ENCODE measurements at places on chromosomes 3 and 15.
A peak's percentile ranks its signal among the peaks of the same experiment; 100 is the strongest.

GRCh38 chr3:54928046-54928770 lies at the start of gene LRTM1:
TSS of gene LRTM1 (minus strand) at chr3:54928059. CDS start at chr3:54927911, 148 bp downstream.
- DNase-seq: no peak

- DNase-seq: no peak
These were observed 56.2 kb downstream of the TFG start for GRCh38 chr3:100765437-100765975.

DNA sequence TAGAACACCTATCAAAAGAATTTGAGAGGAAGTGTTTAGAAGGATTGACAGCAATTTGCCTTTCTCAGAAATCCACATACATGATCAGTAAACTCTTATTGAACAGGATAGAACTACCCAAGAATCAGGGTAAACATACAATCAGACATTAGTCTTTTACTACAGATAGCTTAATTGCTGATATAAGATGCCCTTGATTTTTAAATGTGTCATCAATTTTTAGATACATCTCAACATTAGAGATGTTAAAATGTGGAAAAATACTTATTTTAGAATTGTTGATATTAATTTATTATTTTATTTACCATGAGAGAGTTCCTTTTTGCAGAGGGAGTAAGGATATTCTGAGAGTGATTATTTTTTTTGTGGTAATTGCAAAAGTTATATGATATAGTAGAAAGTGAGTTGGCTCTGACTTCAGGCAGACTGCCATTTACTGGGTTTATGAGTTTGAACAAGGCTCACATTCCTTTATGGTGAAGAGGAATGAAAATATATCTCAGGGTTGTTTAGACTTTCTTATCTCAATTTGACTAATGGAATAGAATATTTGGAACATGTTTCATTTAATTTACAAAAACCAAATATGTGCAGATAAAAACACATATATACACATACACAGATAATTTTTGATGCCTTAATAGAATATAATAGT lies 302.8 kb upstream of the GOLIM4 start:
- no peak for DNase-seq

DNA sequence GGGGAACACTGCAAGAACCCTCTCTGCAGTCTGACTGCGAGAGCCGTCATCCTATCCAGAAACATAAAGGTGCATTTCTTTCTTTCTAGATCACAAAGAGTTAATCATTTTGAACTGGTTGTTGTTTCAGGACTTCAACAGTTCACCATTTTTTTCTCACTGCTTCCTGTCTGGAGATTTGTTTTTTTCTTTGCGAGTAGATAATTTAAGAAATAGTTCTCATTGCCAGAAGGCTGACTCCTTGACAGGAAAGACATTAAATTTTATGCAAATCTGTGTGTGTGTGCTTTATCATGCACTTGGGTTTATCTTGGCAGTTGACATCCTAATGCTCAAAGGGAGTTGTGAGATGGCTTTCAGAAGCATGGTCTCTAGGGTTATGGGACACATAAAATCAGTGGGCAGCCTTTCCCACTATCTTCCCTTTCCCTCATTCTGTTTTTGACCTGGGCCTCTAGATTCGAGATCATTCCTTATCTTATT lies 123.5 kb upstream of the TBL1XR1 start:
- no peak for DNase-seq

GRCh38 chr3:125050488-125051090 lies 5.2 kb downstream of the HEG1 start:
- DNase-seq: no peak

- no peak for DNase-seq
These were observed 4.3 kb downstream of the PDIA5 start for GRCh38 chr3:123071146-123071545.

DNA sequence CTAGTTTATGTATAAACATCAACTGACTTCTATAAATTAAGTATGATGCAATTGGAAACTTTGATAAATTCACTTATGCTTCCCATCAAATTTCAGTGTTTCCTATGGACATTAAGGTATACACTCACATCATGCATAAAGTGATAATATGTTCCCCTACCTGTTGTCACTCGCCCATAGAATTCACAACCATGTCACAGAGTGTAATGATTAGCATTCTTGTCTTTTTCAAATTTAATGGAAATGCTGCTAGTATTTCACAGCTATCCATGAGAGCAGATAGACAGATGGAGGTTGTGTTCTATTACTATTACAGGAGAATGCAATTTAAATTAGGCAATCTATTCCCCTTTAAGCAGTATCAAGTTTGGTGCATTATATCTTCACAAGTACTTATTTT lies 984 bp downstream of the PLSCR4 start:
- DNase-seq: no peak

DNA sequence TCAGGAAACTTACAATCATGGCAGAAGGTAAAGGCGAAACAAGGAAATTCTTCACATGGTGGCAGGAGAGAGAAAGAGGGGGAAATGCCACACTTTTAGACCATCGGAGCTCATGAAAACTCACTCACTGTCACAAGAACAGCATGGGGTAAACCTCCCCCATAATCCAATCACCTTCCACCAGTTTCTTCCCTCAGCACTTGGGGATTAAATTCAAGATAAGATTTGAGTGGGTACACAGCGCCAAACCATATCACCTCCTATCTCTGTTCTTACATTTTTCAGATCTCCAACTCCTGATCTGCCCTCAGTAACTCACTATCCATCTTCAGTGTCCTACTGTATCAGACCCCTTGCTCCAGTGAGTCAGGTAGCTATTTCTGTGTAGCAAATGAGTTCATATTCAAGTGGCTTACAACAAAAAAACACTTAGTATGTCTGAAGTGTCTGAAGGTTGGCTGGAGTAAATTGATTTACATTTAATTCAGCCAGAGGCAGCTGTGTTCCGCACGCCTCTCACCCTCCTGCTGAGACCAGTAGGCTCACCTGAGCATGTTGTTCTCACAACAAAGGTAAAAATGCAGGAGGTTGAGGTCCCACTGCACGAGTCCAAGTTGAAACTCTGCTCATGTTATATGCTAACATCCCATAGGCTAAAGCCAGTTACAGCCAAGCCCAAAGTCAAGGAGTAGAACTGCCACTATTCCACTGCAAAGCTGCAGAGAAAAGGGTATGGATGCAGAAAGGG lies 180.7 kb upstream of the LMCD1 start:
- DNase-seq: no peak

- DNase-seq: no peak
These were observed 518.4 kb downstream of the FOXP1 start for GRCh38 chr3:71064956-71065763.

GRCh38 chr3:43736558-43737440 lies 46.1 kb downstream of the ABHD5 start:
- no peak for DNase-seq

DNA sequence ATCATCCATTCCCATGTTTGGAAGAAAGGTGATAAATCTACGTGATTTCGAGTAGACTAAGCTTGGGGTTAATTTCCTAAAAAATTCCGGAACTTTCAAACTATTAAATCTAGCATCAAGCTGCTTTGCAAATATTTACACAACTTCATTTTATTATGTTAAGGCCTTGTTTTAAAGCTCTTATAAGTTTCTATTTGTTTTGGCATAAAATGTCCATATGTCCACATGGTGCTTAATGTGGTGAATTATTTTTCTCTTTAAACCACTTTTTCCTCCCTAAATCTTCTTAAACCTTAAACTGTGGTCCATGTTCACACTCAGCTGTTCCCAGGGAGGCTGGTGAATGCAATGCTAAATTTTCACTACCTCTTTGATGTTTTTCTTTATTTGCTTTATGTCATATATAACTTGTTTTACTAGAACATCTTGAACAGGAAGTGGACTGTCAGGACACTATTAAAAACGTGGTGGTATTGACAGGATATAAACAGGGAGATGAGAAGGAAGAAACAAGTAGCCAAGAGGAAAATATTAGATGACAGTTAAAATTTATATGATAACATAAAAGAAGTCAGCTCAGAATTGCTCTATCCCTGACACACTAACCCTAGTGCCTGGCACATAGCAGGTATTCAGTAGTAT lies 72.5 kb upstream of the AGTR1 start:
- DNase-seq: no peak

DNA sequence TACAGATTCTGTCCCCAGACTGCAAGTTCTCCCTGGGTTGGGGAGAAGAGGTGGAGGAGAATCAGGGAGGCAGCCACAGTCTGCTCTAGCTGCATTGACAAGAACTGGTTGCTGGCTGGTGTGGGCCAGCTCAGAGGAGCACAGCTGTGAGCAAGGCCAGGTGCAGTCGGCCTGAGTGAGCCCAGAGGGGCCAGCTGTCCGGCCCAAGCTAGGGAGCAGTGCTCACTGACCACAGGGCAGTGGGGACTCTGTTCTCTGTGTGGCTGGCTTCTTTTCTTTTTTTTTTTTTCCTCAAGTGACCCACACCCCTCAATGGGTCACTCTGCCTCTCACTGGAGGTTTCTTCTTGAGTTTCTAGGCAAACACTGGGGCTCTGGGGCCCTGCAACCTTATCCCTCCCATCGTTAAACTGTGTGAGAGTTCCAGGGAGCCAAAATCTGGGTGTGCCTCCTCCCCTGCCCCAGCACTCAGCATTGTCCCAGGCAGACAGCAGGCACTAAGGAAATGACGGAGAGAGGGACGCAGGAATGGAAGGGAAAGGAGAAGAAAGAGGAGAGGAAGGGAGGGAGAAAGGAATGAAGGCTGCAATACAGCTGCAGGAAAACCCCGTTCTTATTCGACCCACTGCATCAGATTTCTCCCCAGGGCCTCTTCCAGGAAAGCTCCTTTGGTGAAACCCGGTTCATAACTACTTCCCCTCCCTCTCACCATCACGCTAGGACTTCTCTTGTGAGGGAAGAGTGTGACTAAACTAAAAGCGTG lies 37.7 kb upstream of the HES1 start:
- no peak for DNase-seq

DNA sequence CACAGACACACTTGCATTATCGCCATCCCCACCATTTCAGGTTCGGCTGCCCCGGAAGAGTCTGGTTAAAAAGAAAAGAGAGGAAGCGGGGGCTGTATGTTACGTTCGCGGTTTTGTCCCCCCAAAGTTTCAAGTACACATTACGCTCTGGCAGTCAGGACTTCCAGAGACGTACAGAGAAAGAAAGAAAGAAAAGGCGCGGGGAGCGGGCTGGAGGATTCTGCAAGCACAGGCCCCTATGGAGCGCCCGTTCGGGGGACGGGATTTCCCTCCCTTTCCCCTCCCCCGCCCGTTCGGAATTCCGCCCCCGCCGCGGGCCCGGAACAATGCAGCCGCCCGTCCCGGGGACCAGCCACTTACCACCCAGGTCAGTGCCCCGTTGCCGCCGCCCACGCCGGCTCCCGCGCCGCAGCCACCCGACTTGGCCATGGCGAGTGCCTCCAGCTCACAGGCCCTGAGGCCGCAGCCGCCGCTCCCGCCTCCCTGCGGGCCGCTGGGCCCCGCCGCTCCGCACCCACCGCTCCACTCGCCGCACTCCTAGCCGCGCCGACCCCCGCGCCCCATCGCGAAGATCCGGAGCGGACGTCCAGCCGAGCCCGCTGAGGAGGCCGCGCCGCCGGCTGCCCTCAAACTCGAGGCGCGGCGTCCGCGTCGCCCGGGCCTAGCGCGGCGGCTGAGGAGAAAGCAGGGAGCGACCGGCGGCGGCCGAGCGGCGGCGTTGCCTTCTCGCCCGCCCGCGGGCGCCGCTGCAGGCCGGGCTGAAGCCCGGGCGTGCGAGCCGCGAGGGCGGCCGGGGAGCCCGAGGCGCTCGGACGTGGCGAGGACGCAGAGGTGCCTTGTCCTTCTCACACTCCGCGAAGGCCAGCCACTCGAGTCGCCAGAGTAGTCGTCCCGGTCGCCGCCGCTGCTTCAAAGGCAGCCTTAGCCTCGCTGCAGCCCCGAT lies 567 bp downstream of the TOP2B start:
- no peak for DNase-seq

GRCh38 chr3:23826382-23827064 lies 20.8 kb downstream of the UBE2E1 start:
- no peak for DNase-seq

DNA sequence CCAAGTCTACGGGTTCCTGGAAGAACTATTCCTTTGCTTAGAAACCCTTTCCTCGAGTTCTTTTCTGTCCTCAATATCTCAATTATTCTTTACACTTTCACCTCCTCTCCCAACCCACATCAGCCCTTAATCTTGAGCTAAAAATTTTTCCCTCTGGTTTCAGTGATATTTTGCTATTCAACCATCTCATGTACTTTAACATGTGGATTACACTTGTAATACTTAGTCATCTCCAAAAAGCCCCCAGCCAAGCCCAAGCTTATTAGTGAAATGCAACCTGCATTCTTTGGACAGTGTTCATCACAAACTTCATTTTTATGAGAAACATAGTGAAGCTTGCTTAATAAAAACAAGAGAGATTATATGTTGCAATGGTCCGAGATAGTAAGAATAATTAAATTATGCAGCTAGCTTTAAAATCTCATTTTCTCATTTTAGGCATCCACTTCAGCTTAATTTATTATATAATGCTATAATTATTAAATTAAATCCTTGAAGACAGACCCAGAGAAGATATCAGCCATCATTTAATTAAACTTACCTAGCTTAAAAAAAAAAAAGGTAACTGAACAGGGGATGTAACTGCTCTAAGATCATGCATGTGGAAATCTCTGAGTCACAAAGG lies 534.5 kb upstream of the TBL1XR1 start:
- peak; percentile 76 for DNase-seq

GRCh38 chr3:120244834-120245225 lies 40.2 kb downstream of the GPR156 start:
- DNase-seq: no peak

DNA sequence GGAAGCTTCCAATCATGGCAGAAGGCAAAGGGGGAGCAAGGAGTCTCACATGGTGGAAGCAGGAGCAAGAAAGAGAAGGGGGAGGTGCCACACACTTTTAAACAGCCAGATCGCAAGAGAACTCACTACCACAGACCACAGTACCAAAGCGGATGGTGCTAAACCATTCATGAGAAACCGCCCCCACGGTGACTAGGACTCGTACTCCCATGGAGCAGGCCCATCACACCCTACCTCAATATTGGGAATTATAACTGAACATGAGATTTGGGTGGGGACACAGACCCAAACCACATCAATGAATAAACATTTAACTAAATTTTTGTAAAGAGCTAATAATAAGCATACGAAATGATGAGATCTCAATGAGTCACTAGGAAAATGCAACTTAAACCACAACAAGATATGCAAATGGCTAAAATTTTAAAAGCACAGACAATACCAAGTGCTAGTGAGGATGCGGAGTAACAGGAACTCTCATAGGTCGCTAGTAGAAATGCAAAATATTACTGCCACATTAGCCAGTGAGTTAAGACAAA lies 10.0 kb downstream of the MRPS25 start:
- DNase-seq: no peak

All from fibroblast of skin of left biceps (primary cell).